ENCODE measurements at places on chromosomes 1 and 21. TPM values are rescaled to one million over a fixed set of nuclear protein-coding genes. Genes with fewer than 3 reads are reported as not detected.
A peak's percentile ranks its signal among the peaks of the same experiment; 100 is the strongest.

GRCh38 chr1:203572134-203572625 lies 54.5 kb upstream of the ATP2B4 start:
- no peak overlapping the region for H3K4me3 ChIP-seq
- DNase-seq = no peak
- no peaks in the 10 kb centered on the region for H3K4me1 ChIP-seq
- no peaks in the 10 kb centered on the region for H3K27me3 ChIP-seq
- no peaks in the 10 kb centered on the region for H3K36me3 ChIP-seq

DNA sequence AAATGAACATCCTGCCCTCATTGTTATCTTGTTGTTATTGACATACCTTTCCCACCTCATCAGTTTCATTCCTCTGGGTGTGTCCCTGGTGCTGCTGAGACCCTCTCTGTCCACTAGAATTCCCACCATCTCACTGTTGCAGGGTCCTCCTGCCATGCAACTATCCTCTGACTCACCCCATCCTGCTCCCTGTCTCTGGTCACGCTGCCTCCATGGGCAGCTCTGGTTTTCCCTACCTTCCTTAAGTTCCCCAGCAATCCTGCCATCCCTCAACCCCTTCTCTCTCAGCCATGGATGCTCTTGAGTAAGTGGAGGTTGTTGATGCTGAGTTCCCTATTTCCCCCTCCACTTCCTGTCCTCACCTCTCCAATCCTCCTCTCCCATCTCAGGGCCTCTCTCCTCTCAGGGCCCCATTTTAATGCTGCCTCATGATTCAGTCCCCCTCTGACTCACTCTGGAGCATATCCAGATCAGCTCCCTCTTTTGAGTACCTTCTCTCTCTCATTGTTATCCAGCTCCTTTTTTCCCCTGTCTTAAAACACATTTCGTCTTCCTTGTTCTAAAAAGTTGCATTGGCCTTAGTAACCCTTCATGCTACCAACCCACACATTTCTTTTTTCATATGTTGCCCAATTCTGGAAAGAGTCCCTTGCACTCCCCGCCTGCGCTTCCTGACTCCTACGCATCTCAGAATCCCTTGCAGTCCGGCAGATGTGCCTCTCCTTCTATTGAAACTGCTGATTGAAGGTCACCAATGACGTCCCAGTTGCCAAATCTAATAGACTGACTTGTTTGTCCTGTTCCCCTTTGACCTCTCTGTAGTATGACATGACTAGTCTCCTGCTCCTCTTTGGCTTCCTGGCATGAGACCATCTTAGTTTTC lies 92.0 kb downstream of the CNIH3 start:
- H3K36me3 ChIP-seq = no peaks in the 10 kb centered on the region
- H3K27me3 ChIP-seq = no peaks in the 10 kb centered on the region
- no peak for DNase-seq
- H3K27ac ChIP-seq = no peak overlapping the region
- H3K4me3 ChIP-seq = no peak overlapping the region

- DNase-seq = peak; percentile 53
- no peaks in the 10 kb centered on the region for H3K36me3 ChIP-seq
- no peaks in the 10 kb centered on the region for H3K27me3 ChIP-seq
- H3K4me3 ChIP-seq = peak overlapping the region; percentile 94
- H3K27ac ChIP-seq = peak overlapping the region; percentile 90
- H3K4me1 ChIP-seq = peaks cover 38% of the 10 kb centered on the region
Observed at GRCh38 chr1:89525169-89525855, 683 bp downstream of the LRRC8B start.

DNA sequence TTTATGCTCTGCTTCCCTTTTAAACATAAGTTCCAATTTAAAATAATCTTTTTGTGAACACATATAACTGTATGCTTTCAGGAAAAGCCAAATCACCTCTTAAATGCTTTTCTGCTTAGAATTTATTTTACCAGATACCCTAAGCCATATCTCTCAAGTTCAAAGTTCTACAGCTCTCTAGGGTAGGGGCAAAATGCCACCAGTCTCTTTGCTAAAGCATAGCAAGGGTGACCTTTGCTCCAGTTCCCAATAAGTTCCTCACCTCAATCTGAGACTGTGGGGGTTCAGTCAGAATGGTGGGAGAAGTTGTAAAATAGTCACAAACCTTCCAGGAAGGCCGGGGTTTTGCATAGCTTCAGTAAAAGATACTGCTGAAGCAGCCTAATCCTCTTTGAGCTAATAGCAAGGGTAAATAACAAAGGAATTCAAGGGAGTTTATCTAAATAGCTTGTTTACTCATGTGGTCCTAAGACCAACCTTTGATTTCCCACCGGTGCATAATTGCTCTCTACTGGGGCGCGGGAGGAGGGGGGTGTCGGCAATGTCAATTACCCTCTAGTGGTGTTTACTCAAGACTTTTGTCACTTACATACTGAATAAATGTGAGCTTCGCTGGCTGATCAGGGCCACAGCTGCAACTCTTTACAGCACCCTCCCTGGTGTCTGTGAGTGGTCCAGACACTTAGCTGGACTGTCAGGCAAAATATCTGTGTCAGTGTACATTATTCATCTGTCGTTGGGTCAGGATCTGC lies 1376.2 kb downstream of the NCAM2 start:
- H3K27me3 ChIP-seq = no peaks in the 10 kb centered on the region
- no peak overlapping the region for H3K4me3 ChIP-seq
- DNase-seq = no peak
- no peaks in the 10 kb centered on the region for H3K36me3 ChIP-seq
- H3K4me1 ChIP-seq = no peaks in the 10 kb centered on the region

DNA sequence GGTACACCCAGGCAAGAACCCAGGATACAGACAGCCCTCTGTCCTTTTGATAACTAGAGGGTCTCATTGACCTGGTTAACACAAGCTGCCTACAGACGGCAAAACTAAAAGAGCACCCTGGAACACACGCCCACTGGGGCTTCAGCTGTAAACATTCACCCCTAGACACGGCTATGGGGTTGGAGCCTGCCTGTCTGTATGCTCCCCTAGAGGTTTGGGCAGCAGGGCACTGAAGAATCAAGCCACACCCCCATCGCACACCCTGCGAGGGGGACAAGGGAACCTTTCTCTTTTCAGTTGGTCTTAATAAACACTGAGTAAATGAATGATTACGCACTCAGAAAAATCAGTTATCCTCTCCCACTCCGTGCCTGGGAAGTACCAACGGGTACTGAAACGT lies 35.5 kb downstream of the LRRC3 start:
- H3K36me3 ChIP-seq = no peaks in the 10 kb centered on the region
- no peaks in the 10 kb centered on the region for H3K27me3 ChIP-seq
- H3K27ac ChIP-seq = no peak overlapping the region
- H3K4me3 ChIP-seq = no peak overlapping the region
- H3K4me1 ChIP-seq = peaks cover 7% of the 10 kb centered on the region

DNA sequence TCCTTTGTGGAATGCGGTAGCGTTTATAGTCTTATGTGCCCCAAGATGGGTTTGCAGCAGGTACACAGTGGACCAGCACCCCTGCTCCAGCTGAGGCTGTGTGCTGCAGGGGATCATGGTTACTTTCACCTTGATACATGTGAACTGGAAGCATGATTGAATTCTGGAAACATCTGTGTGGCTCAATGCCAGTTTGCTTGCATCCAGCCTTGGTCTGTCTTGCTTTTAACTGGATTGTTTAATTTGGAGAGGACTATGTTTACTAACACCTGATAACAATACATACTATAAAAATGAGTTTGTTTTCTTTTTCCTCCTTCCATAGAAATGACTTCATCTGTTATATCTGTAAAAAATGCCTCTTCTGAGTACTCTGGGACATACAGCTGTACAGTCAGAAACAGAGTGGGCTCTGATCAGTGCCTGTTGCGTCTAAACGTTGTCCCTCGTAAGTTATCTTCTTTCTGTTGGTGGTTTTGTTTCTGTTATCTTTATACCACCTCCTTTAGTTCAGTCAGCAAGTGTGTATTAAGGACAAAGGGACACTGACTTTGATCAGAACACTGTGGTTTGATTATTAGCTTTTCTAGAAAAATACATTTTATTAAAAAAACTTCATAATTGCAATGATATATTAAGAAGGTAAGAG lies 47.7 kb downstream of the CXADR start:
- H3K4me1 ChIP-seq = no peaks in the 10 kb centered on the region
- H3K4me3 ChIP-seq = no peak overlapping the region
- no peak overlapping the region for H3K27ac ChIP-seq
- no peaks in the 10 kb centered on the region for H3K36me3 ChIP-seq
- no peak for DNase-seq

GRCh38 chr1:31723828-31724359 lies 20.1 kb upstream of the COL16A1 start:
- no peaks in the 10 kb centered on the region for H3K36me3 ChIP-seq
- H3K27me3 ChIP-seq = no peaks in the 10 kb centered on the region
- DNase-seq = peak; percentile 18
- H3K27ac ChIP-seq = no peak overlapping the region
- H3K4me1 ChIP-seq = no peaks in the 10 kb centered on the region

- DNase-seq = no peak
- H3K36me3 ChIP-seq = no peaks in the 10 kb centered on the region
- H3K4me3 ChIP-seq = no peak overlapping the region
- no peaks in the 10 kb centered on the region for H3K27me3 ChIP-seq
Observed at GRCh38 chr21:16842696-16843035, 670.2 kb upstream of the CXADR start.

DNA sequence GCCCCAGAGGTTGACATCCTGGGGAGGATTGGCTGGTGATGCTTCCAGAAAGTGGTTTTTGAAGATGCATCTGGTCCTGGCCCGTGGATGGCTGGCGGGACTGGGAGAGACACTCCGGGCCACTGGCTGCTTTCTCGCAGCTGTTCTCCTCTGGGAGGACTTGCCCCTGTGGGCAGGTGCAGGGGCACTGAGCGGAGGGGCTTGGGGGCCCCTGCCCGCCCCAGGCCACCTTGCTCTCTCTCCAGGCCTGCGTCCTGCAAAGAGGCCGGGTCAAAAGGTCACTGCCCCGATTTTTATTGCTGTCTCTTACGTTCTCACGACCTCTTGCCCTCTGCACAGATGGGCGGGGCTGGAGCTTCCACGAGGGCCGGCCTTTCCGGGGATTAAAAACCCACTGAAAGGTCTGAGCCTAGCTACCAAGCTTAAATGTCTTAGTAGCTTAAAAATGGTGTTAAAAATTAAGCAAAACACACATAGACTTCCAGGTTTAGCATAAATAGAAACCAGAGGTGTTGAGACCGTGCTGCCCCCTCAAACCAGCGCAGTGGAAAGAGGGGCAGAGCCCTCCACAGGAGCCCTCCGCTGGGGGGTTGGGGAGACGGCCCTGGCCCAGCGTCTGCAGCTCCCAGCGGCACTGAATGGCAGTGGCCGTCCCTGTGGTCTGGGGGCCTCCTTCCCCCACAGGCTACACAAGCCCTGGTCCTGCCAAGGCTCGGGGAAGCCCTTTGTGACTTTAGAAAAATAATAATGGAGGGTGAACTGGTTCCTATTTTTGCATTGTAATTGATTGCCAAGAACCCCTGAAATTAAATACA lies 43.9 kb downstream of the SKI start:
- no peaks in the 10 kb centered on the region for H3K27me3 ChIP-seq
- H3K4me1 ChIP-seq = peaks cover 70% of the 10 kb centered on the region
- no peak overlapping the region for H3K27ac ChIP-seq
- H3K36me3 ChIP-seq = no peaks in the 10 kb centered on the region
- DNase-seq = no peak
- no peak overlapping the region for H3K4me3 ChIP-seq

GRCh38 chr1:161531986-161532643 lies 7.8 kb downstream of the HSPA6 start:
- H3K27ac ChIP-seq = peak overlapping the region; percentile 76
- H3K4me3 ChIP-seq = no peak overlapping the region
- no peaks in the 10 kb centered on the region for H3K27me3 ChIP-seq
- H3K4me1 ChIP-seq = peaks cover 6% of the 10 kb centered on the region
- H3K36me3 ChIP-seq = no peaks in the 10 kb centered on the region

GRCh38 chr1:32501865-32502264 lies 37.0 kb downstream of the ZBTB8B start:
- no peaks in the 10 kb centered on the region for H3K4me1 ChIP-seq
- no peak overlapping the region for H3K4me3 ChIP-seq
- H3K27ac ChIP-seq = no peak overlapping the region
- no peak for DNase-seq
- H3K27me3 ChIP-seq = peaks cover 9% of the 10 kb centered on the region

DNA sequence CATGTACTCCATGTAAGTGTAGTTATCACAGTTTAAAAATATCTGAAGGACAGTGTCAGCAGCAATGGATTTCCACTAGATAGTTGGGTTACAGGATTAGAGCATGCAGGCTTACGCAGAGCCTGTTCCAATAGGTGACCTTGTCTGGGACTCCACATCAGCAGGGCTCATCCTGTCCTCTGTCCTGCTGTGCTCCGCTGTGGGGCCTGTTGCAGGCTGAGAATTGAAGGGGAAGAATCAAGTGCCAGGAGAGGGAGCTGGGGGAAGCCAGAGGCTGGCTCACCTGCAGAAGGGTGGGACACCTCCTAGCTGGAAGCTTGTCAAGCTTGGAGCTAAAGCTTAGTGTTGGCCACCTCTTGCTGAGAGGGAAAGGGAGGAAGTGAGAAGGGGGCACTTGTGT lies 62.8 kb downstream of the XCL2 start:
- H3K36me3 ChIP-seq = no peaks in the 10 kb centered on the region
- H3K27ac ChIP-seq = no peak overlapping the region
- DNase-seq = no peak
- peaks cover 28% of the 10 kb centered on the region for H3K4me1 ChIP-seq

- H3K27ac ChIP-seq = no peak overlapping the region
- no peaks in the 10 kb centered on the region for H3K36me3 ChIP-seq
- no peaks in the 10 kb centered on the region for H3K4me1 ChIP-seq
- no peak for DNase-seq
- no peak overlapping the region for H3K4me3 ChIP-seq
Observed at GRCh38 chr1:210438928-210439841, 110.5 kb downstream of the HHAT start.

- peaks cover 48% of the 10 kb centered on the region for H3K4me1 ChIP-seq
- no peak overlapping the region for H3K27ac ChIP-seq
- DNase-seq = no peak
- no peak overlapping the region for H3K4me3 ChIP-seq
Observed at GRCh38 chr1:112636056-112636455, 16.4 kb downstream of the CAPZA1 start.

- no peak overlapping the region for H3K4me3 ChIP-seq
- peaks cover 17% of the 10 kb centered on the region for H3K27me3 ChIP-seq
- DNase-seq = no peak
- no peak overlapping the region for H3K27ac ChIP-seq
Observed at GRCh38 chr21:38477226-38477625, 21.1 kb downstream of the ERG start.

GRCh38 chr1:232529747-232530146 lies 100.2 kb downstream of the SIPA1L2 start:
- no peak overlapping the region for H3K4me3 ChIP-seq
- no peaks in the 10 kb centered on the region for H3K27me3 ChIP-seq
- H3K36me3 ChIP-seq = no peaks in the 10 kb centered on the region
- no peak overlapping the region for H3K27ac ChIP-seq

GRCh38 chr1:1240822-1241587 lies 5.5 kb downstream of the C1QTNF12 start:
- peaks cover 3% of the 10 kb centered on the region for H3K27me3 ChIP-seq
- H3K4me1 ChIP-seq = no peaks in the 10 kb centered on the region
- DNase-seq = no peak
- H3K36me3 ChIP-seq = no peaks in the 10 kb centered on the region

The TMEM240 gene
- 0.33 TPM for total RNA-seq

The SLAMF6 gene
- 28.3 TPM for total RNA-seq

The ECM1 gene
- total RNA-seq = 1.5 TPM

The PCP4 gene
- total RNA-seq = not detected

The MR1 gene
- total RNA-seq = 13.8 TPM

The CHODL gene
- 0.22 TPM for total RNA-seq

The GSTM1 gene
- not detected for total RNA-seq

The S100A8 gene
- not detected for total RNA-seq

The KCND3 gene
- total RNA-seq = not detected

The RBM8A gene
- 387 TPM for total RNA-seq
